ENCODE measurements at places on chromosomes 12 and 14.

DNA sequence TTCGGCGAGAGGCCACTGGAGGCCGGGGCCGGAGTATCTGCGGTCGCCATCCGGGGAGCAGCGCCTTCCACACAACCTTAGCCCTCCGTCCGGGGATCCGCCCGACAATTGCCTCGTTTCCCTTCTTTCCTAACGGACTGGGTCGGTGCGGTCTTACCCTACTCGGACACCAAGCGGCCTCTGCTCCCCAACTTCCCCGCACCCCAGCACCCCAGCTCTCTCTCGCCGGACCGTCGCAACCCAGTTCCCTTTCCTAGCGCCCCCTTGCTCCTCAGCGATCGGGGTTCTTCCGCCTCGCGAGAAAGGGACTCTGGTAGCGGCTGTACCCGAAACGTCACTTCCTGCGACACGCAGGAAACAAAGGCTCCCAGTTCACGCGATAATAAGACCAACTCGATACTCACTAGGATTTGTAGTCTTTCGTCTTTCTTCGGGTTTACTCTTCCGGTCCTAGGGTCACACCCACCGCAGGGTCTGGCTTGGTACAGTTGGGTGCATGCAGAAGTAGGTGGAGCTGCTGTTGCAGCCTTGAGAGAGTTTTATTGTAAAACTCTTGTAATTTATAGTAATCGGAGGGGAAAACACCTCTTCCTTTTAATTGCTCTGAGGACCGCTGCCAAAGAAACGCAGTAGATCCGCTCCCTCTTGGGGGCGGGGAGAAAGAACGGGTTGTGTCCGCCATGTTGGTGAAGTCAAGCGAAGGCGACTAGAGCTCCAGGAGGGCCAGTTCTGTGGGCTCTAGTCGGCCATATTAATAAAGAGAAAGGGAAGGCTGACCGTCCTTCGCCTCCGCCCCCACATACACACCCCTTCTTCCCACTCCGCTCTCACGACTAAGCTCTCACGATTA, at the start of the genes THAP2 and ZFC3H1:
Gene THAP2 (plus strand): TSS at position 741 of the 850 bp plus-strand sequence. CDS start 209 bp downstream, outside the sequence.
Gene ZFC3H1 (minus strand): TSS at position 288 of the 850 bp plus-strand sequence. CDS start 238 bp downstream, at position 50.
- peak; percentile 99 for DNase-seq

GRCh38 chr12:120119271-120119973, 2.9 kb upstream of the RAB35 start:
- DNase-seq = no peak

DNA sequence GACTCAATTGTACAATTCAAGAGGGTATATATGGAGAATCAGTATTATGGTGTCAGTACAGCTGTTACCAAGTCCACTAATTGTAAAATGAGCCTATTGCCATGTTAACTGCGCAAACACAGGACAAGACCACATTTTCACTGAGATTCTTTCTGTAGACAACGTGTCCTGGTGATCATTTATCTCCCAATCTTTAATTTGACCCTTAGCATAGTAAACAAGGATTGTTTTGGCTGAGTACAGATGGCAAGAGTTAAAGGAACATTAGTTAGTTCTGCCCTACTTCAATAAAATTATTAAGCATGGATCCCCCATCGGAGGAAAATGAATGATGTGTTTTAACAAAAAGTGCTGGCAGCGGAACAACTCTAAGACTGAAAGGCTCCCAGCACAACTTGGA, 36.1 kb downstream of the SLC15A5 start:
- DNase-seq = no peak

- no peak for DNase-seq
These were observed 6.5 kb upstream of the LGMN start for GRCh38 chr14:92754966-92755365.

DNA sequence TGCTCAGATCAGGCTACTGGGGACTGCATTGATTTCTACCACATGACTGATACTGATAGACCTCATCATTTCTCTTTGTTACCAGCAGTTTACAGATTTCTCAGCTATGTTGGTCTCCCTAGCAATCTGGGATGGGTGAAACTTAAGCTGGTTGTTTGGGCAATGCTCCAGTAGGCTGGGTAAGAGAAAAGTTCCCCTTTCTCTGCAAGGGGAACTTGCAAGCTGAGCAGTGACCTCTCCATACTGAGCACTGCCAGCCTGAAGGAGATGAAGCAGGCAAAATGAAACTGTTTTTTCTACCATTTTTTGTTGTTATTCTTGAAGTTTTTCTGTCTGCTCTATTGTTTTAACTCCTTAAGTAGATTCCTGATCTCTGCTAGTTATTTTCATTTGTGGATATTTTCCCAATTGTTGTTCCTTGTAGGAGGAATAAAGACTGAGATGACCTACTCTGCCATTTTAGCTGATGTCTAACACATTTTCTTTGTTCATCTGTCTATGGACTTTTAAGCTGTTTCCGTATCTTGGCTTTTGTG, 1.3 kb upstream of the OR4M1 start:
- no peak for DNase-seq

DNA sequence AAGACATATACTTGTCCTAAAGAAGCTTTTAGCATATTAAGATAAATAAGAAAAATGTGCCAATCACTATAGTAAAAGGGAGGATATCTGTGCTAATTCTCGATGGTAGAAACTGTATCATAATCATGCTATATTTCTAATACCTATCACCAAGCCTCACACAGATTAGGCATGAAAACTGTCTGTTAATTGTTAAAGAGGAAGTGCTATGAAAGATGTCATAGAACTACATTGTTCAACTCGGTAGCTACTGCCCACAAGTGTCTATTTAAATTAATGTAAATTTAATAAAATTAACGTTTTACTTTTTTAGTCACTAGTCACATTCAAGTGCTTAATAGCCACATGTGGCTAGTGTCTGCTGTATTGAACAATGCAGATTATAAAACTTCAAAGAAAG, 77.5 kb upstream of the KICS2 start:
- DNase-seq = no peak

GRCh38 chr12:39798977-39799376, 179.4 kb upstream of the ABCD2 start:
- no peak for DNase-seq

DNA sequence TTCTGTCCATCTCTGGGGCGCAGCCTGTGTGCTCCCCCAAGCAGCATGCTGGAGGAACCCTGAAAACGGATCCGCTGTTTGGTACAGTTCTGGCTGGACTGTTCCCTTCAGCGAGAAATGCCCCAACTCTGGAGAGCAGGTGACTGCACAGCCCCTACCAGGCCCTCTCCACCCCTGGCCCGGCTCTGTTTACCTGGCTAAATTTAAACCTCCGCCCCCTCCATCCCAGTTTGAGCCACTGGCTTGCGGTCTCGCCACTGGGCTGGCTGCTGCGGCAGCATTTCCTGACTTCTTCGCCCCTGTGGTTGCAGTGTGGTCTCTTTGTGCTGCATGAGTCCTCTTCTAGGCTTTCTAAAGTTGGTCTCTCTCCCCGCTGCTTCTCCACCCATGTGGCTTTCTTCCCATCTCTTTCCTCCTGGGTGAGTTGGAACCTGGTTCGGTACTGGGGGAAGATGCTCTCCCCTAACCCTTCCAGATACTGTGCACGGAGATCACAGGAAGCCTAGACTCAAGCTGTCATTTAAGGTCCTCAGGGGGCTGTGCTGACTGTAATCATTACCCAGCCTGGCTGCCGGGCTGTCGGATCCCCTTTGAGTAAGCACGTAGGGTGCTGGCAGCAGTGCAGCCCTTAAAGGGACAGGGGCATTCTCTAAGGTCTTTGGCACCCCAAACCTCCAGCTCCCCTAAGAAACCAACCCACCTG, 60.6 kb downstream of the FBXL14 start:
- DNase-seq = peak; percentile 71

GRCh38 chr14:104137297-104138097, 890 bp upstream of the KIF26A start:
- DNase-seq = peak; percentile 95

- DNase-seq = no peak
These were observed 111.9 kb downstream of the FOXN3 start for GRCh38 chr14:89304972-89305703.

Data from retina (tissue), 1 donor.